Stimulated activated CD4-positive, alpha-beta T cell treated with anti-CD3 and anti-CD28 coated beads, Interleukin-15, amount 100 ng/mL, for 48 hours (primary cell): ENCODE measurements at places on chromosomes 3 and 15.
A peak's percentile ranks its signal among the peaks of the same experiment; 100 is the strongest.

- DNase-seq, result no peak
Measured at GRCh38 chr3:108940568-108941263, 13.0 kb downstream of the GUCA1C start.

DNA sequence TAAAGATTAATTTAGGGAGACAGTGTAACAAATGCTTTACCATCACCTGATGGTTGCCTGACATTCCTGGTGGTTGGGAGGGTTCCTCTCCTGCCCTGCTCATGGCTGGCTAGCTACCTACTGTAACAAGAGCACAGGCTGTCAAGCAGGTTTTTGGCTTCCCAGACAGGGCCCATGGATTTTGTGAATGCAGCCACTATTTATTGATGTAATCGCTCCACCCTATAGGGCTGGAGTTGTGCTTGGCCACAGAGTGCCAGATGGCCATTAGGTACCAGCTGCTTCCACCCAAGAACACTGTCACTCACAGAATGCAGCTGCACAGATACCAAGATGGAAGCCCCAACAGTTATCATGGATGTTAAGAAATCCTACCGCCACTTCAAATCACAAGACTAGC lies 31.0 kb upstream of the KLHL25 start:
- DNase-seq, result no peak

DNA sequence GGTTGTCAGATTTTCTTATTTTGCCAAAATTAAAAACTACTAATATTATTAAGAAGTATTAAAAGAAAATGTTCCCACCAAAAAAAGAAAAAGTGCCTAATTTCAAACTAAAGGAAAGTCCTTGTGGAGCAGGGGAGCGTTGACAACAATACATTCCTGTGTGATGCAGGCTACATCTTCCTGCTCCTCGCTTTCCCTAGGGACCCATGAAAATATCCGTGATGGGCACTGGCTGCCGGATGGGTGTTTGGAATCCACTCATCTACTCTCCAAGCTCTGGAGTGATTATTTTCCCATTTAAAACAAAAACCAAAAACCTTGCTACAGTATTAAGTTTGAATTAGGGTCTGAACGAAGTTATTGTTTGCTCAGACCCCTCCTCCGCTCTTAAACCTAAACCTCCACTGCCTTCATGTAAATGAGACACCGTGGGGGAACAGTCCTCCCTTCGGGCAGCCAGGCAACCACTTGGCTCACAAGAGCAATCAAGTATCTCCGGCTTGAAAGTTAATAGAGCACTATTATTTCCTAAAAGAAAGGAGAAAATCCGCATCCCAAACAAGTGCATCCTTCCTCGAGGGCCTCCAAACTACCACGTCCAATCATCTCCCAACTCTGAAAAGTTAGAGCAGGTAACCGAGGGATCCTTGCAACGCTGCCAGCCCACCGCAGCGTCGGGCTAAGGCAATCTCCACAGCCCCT lies 1.5 kb downstream of the ITGB5 start:
- DNase-seq, result no peak

- DNase-seq, result no peak
Measured at GRCh38 chr3:102936511-102937045, 501.8 kb downstream of the ZPLD1 start.

DNA sequence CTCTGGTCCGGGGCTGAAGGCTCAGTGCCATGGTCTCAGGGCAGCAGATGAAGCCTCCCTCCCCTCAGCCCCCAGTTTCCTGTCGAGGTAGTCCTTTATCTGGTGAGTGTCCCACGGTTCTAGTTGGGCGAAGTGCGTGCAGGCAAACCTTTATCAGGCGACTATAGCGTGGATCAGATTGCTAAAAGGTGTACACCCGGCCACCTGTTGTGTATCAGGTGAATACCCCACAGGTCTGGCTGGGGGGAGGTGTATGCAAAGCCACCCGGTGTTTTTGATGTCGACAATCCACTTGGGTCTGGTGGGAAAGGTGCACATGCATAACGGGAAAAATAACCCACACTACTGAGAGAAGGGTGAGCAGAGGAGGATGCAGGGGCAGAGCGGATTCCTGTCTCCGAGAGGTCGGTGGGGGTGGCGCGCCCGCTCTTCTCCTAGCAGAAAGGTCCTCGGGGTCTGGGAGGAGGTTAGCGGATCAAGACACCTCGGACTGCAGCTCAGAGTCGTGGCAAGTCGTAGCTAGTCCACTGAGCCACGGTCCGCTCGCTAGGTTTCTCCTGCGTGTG lies 507 bp downstream of the SLC12A6 start:
- no peak for DNase-seq

DNA sequence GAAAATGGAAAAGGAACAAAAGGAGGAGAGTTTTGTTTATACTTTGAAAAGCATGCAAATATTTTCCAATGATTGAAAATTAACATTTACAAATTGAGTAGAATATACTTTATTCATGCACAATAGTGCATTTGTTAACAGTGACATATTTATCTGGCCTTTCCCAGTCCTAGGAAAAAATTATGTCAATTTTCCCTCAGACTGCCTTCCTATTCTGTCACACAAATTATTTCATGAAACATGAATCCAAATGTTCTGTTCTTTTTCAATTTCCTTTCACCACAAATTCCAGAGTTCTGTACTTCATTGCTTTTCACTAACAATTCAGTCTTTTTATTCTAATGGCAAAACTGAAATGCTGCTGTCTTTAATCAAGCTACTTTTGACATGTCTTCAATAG lies 945.1 kb downstream of the ROBO1 start:
- DNase-seq, result no peak

- DNase-seq, result no peak
Measured at GRCh38 chr3:63438826-63439371, 160.8 kb downstream of the SYNPR start.

- DNase-seq, result no peak
Measured at GRCh38 chr3:51948016-51948580, 5.9 kb downstream of the PARP3 start.

- no peak for DNase-seq
Measured at GRCh38 chr3:61819861-61820260, 258.5 kb downstream of the PTPRG start.

- DNase-seq, result peak; percentile 6
Measured at GRCh38 chr15:59687836-59688235, 1.3 kb downstream of the BNIP2 start.

DNA sequence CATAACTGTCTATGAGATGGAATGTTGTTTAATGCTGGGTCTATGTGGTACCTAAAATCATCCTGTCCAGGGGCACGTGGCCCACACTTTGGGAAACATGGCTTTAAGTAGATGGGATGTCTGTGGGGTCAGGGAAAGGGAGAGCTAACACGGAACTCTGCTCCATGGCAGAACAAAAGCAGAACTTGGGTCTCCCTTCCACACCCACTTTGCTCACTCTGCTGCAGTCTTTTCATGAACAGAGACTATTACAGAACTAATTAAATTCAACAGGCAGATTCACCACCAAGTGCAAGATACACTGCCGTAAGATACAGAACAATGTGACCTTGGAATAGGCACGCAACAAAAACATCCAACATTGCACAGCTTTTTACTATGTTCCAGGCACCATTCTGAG lies 28.2 kb downstream of the POPDC2 start:
- no peak for DNase-seq

DNA sequence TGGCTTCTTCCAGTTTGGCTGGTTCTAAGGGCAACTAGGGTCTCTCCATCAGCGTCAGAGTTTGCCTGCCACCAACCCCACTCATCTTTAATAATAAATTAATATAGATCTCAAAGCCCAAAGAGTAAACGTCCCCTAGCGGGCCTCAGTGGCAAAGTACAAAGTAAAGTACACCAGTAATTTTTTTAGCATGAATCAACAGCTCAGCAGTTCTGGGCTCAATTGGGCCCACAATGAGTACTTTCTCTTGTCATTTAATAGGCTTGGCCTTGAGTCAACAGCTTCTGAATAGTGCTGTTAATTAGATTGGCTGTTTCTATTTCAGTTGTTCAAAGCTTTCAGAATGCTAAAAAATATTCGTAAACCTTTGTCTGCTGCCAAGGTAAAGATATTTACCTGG lies 89.0 kb upstream of the PFN2 start:
- DNase-seq, result no peak

GRCh38 chr3:146308682-146309081 lies 57.8 kb upstream of the PLSCR4 start:
- DNase-seq, result no peak

DNA sequence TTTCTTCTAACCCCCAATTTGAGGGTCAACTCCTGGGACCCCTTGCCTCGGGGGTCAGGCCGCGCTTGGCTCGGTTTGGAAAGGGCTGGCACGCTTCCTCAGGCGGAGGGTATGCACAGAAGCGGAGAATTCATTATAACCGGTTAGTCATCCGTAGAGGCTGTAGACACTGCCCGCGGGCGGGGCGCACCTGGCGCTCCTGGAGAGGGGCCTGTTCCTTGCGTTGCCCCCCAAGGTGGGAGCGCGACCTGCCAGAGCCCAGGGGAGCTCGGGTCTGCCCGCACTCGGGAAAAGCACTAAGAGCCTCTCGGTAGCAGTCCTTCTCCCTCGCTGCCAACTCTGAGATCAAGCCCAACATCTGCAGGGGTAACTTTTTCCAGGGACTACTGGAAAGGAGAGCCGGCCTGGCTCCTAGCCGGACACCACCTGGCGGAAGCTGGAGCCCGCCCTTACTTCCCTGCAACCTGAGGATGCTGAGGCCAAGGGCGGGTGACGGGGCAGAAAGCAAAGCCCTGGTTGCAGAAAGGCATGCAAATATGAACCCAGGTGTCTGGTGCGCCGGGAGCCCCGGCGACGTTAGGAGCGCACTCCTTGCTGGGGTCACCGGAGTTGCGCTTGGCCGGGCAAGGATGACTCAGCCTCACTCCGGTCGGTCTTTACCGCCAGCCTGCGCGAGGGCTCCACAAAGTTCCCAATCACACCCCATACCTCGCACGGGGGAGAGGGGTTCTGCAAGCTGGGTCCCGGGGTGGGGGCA lies 1.5 kb upstream of the CACNA2D3 start:
- no peak for DNase-seq

- DNase-seq, result no peak
Measured at GRCh38 chr3:58261954-58262666, 24.5 kb downstream of the ABHD6 start.

DNA sequence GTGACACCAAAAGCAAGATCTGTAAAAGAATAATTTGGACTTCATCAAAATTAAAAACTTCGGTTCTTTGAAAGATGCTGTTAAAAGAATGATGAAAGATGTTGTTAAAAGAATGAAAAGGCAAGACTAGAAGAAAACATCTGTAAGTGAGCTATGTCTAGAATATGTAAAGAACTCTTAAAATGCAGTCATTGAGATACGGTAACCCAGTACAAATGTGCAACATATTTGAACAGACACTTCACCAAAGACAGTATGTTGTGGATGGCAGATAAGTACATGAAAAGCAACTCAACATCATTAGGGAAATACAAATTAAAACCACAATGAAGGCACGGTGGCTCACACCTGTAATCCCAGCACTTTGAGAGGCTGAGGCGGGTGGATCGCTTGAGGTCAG lies 139.5 kb downstream of the LRIG1 start:
- DNase-seq, result no peak

GRCh38 chr3:98784666-98785600 lies 21.8 kb downstream of the ST3GAL6 start:
- DNase-seq, result no peak

GRCh38 chr15:45155739-45156138 lies 25.9 kb downstream of the DUOX1 start:
- DNase-seq, result no peak

- DNase-seq, result no peak
Measured at GRCh38 chr3:71684046-71684756, 41.0 kb downstream of the EIF4E3 start.

DNA sequence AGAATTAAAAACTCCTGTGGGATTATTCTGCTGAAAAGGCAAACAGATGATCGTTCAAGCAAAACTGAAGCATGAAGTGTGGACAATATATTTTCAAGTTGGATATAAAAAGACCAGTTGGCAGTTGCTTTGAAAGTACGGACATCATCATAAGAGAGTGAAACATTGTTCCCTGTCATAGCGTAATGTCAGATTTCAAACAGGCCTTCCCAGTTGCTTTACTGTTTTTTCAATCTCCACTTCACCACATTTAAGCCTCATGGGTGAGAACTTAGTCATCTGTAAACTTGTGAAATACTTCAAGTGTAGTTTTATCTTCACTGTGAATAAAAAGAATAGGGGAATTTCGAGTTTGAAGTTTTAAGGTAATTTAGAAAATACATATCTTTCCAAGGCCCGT lies 435.1 kb upstream of the CNTN3 start:
- no peak for DNase-seq

GRCh38 chr3:133788024-133788423 lies 17.6 kb upstream of the SRPRB start:
- DNase-seq, result no peak

GRCh38 chr15:27671819-27672437 lies 427.2 kb downstream of the OCA2 start:
- no peak for DNase-seq

- DNase-seq, result no peak
Measured at GRCh38 chr3:66803721-66804695, 194.1 kb upstream of the KBTBD8 start.

DNA sequence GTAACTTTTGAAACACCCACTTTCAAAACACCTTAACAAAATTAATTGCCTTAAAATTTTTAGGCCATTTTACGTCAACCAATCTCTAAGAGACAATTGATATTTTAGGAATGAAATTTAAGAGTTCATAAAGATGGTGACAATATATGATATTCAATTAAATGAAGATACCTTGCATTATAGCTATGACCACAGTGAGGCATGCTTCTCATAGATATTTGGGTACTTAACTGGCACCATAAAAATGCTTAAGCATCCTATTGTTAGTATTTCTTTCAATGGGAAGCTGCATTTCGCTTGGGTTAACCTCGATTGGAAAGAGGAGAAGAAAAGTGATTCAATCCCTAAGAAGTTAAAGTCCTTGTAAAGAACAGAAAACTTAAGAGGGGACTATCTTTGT lies 209.0 kb downstream of the GAP43 start:
- DNase-seq, result no peak

DNA sequence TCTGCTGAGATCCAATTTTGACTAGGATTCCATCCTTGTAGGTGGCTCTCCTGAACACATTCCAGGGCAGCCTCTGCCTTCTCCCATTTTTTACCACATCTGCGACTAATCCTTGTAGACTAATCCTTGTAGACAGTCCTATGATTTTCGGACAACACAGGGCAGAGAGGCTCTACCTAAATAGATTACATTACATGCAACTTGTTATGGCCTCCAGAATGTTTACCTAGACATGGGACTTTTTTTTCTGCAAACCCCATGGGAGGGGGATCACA lies 239.3 kb upstream of the WNT5A start:
- no peak for DNase-seq

- no peak for DNase-seq
Measured at GRCh38 chr15:64004056-64004455, 42.2 kb downstream of the DAPK2 start.

DNA sequence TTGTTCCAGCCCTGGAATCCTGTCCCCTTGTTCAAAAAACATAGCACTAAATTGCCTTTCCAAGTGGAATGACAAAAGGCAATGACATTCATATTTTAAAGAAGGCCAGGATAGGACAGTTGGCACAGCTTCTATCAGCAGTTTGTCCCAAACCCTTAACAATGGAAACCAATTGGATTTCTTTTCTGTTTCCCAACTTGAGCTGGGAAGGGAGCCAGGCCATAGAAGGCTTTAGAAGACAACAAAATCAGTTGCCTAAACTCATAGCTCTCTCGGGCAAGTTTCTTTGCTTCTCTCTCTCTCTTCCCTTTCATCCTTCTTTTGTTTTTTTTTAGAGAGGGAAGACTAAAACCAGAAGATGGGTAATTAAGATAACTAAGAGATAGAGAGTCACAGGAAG lies 227.7 kb upstream of the TPRG1 start:
- no peak for DNase-seq
